ENCODE measurements at places on chromosomes 7 and 10. TPM values are rescaled to one million over a fixed set of nuclear protein-coding genes. Genes with fewer than 3 reads are reported as not detected.

WDR11 gene
- total RNA-seq: 17.4 TPM

LLCFC1 gene
- not detected for total RNA-seq

AMZ1 gene
- total RNA-seq: not detected

C10orf62 gene
- not detected for total RNA-seq

COL17A1 gene
- 1.9 TPM for total RNA-seq

LGI1 gene
- total RNA-seq: not detected

FRMD4A gene
- 11.1 TPM for total RNA-seq

TRA2A gene
- total RNA-seq: 88.0 TPM

HOXA5 gene
- 3.2 TPM for total RNA-seq

TACC2 gene
- 86.3 TPM for total RNA-seq

AKR1C4 gene
- total RNA-seq: 0.32 TPM

PNLIPRP2 gene
- total RNA-seq: not detected

ADAMTS14 gene
- total RNA-seq: 0.14 TPM

IDE gene
- total RNA-seq: 24.6 TPM

CCDC3 gene
- 1.0 TPM for total RNA-seq
